Activated CD4-positive, alpha-beta T cell treated with anti-CD3 and anti-CD28 coated beads, Interleukin-2, Interleukin-4, amounts not matched to agents 100 ng/mL and 50 ng/mL, durations not matched to agents 16 hours and 8 hours (primary cell): ENCODE measurements at places on chromosomes 11 and 22.

DNA sequence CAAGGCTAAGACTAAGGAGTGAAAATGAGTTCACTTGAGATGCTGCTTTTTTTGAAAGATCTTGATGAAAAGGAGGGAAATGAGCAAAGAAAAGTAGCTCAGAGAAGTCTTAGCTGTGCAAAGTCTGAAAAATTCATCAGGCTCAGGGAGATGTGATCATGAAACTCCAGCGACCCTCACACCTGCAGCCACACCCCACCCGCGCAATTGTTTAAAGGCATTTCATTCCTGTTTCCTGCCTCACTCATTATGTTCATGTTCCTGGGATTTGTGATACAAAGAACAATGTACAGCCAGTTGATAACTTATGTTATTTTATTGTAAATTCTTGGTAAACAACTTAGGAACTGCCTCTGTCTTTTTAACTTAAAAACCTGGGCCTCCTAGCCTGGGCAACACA is 8.7 kb upstream of the GSTP1 start:
- no peak for DNase-seq

GRCh38 chr11:17224727-17225126 is 16.9 kb upstream of the PIK3C2A start:
- no peak for DNase-seq

GRCh38 chr22:31091106-31091975 is 10.2 kb downstream of the SMTN start:
- no peak for DNase-seq

GRCh38 chr11:72398058-72398758 is 36.1 kb downstream of the CLPB start:
- DNase-seq: no peak

DNA sequence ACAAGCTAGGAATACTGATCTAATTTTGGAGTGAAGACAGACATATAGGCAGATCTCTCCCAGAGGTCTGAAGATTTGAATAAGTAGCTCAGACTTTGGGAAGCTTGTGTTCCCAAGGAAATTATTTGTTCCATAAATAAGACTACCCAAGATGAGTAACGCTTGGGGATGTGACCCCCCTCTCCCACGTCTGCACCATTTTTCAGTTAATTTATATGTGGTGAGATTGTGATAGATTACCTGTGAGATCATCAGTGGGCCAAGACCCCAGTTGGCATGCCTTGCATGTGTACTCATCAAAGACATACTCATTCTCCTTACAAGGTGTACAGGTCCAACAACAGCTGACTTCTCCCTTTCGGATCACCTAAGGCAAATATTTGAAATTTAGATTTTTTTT is 252.8 kb upstream of the CTSC start:
- no peak for DNase-seq

DNA sequence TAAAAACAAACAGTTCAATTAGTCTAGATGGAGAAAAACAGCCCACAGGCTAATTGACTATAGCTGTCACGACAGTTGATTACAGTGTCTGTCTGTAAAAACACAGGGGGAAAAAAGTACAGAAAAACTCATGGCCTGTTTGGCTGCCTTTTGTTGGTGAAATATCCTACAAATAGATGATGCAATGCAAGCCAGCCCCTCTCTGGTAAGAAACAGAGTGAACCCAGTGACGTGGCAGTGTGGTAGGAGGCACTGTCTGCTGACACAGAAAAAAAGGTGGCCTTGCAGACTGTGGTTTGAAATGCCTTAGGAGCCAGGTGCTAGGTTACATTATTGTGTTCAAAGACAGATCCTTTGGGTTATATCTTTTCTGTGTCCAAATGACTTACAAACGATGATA is 431.4 kb upstream of the CCDC90B start:
- no peak for DNase-seq

- DNase-seq: no peak
These were observed 331.8 kb downstream of the DYNC2H1 start for GRCh38 chr11:103441021-103441420.

DNA sequence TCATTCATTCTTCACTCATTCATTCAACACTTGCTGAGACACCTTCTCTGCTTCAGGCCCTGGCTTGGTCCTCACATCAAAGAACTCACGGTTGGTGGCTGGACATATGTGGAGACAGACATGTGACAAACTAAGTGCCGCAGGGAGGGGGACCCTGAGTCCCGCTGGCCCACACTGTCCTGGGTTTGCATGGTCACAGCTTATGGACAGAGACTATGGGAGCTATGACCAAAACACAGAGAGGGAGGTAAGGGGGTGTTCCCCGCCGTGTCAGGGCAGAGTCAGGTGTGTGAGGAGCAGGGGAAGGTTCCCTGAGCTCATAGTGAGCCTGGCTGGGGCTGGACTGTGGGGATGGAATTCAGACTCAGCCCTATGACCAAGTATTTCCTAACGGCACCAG is 123.1 kb downstream of the MPPED1 start:
- DNase-seq: no peak

DNA sequence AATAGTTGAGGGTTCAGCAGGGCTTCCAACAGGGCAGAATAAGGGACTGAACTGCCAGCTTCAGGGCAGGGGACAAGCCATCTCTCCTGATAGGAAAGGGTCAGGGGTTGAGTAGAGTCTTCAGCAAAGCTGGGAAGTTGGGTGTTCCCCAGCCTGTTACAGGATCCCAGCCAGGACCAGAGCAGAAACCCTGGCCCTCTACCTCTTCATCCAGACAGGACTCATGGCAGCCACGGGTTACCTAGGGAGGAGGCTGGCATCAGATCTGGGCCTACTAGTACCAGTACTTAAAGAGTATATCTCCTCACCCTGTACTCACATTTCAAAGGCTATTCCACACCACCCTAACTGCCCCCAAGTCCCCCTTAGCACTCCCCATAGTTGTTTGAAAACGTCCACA is 2.4 kb upstream of the TAF10 start:
- DNase-seq: no peak

GRCh38 chr22:44449061-44449682 is 48.9 kb downstream of the RTL6 start:
- DNase-seq: peak; percentile 44

- no peak for DNase-seq
These were observed 32.8 kb downstream of the MS4A2 start for GRCh38 chr11:60121264-60121663.

DNA sequence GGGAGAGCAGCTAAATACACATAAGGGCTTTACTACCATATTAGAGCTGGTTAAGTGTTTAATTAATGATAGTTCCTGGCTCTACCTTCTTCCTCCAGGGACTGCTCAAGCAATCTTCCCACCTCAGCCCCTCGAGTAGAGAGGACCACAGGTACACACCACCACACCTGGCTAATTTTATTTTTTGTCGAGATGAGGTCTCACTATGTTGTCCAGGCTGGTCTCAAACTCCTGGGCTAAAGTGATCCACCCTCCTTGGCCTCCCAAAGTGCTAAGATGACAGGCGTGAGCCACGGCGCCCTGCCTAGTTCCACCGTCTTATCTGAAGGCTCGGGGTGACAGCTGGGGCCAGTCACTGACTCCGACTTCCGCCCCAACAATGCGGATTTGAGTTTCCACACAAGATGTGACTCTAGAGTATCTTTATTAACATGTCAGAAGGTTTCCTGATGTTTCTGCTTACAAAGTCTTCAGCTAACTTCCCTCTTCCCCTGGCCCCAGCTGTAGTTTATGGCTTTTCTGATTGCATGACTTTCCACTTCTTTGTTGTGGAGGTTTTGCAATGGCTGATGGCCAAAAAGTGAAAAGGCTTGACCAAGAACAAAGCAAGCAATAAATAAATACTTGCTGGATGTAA is 16.8 kb downstream of the TPST2 start:
- DNase-seq: no peak

- DNase-seq: no peak
These were observed 30.1 kb upstream of the ZBTB44 start for GRCh38 chr11:130344841-130345240.
